Lower lobe of right lung (tissue), 2 donors: ENCODE measurements at places on chromosomes 7 and 10. TPM values are rescaled to one million over a fixed set of nuclear protein-coding genes. Genes with fewer than 3 reads are reported as not detected.

SPAM1 gene
- not detected for total RNA-seq

- H3K36me3 ChIP-seq: no peaks in the 10 kb centered on the region
- H3K4me1 ChIP-seq: no peaks in the 10 kb centered on the region
- no peak overlapping the region for H3K4me3 ChIP-seq
- no peak for DNase-seq
Measured at GRCh38 chr7:149815121-149815520, 23.1 kb upstream of the ZNF862 start.

- no peak overlapping the region for H3K27ac ChIP-seq
- H3K36me3 ChIP-seq: no peaks in the 10 kb centered on the region
Measured at GRCh38 chr7:71668572-71668971, 536.6 kb downstream of the GALNT17 start.

- no peak for DNase-seq
- H3K27ac ChIP-seq: no peak overlapping the region
- H3K27me3 ChIP-seq: no peaks in the 10 kb centered on the region
- H3K36me3 ChIP-seq: no peaks in the 10 kb centered on the region
- H3K4me3 ChIP-seq: no peak overlapping the region
Measured at GRCh38 chr10:131609176-131609575, 291.6 kb upstream of the PPP2R2D start.

DNA sequence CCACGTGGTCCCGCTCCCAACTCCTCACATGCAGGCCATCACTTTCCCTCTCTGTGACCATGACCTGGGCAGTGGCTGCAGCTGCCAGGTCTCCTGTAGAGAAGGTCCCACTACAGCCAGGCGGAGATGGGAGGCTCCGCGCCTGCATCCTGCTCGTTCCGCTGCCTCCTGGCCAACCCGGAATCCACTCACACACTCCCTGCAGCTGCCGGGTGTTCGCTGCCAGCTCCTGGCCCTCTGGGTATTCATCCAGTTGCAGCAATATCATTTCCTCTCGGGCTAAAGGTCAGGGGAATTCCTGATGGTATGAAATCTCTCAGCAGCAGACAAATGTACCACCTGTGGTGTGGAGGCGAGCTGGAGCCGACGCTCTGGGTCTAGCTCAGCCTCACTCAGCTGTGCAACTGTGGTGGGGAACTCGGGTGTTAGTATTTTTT lies 65.7 kb downstream of the TLL2 start:
- no peak overlapping the region for H3K4me3 ChIP-seq
- peaks cover 4% of the 10 kb centered on the region for H3K27me3 ChIP-seq
- no peak for DNase-seq
- H3K4me1 ChIP-seq: no peaks in the 10 kb centered on the region
- H3K36me3 ChIP-seq: no peaks in the 10 kb centered on the region

DNA sequence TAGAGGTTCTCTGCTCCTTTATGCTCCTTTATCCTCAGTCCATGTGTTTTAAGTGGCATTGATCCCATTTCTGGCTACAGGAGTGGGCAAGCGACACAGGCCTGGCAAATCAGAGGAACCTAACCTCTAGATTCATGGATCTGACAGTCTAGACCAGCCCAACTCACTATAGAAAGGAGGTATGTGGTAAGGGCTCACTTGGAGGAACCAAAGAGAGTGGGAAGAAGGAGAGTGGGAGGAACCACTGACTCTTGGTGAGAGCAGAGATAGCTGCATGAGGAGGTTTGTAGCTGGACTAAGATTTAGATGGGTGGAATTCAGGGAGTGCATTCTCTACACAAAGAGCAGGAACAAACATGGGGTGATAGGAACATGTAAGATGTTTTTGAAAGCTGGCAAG lies 11.6 kb upstream of the FRAT1 start:
- H3K27me3 ChIP-seq: no peaks in the 10 kb centered on the region
- no peaks in the 10 kb centered on the region for H3K36me3 ChIP-seq
- H3K4me3 ChIP-seq: no peak overlapping the region
- H3K4me1 ChIP-seq: no peaks in the 10 kb centered on the region
- no peak for DNase-seq

DNA sequence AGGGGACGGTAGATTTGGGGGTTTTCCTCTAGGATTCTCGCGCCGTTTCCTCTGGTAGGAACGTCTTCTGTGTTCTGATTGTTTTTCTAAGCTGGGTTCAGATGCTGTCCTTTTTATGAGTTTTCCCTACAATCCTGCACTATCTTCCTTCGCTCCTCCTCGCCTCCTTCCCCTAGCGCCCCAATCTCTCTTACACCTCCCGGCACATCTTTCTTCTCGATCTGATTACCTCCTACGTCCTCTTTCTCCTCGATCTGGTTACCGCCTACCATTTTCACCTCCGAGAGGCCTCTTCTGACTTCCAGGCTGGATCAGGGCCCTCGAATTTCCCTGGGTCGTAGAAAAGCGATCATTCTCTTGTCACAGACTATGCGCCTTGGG lies 413 bp downstream of the BUD31 start:
- H3K4me1 ChIP-seq: peaks cover 43% of the 10 kb centered on the region
- H3K36me3 ChIP-seq: peaks cover 53% of the 10 kb centered on the region
- DNase-seq: no peak
- H3K27me3 ChIP-seq: no peaks in the 10 kb centered on the region
- peak overlapping the region; percentile 98 for H3K27ac ChIP-seq
